GDM1 (cell line): ENCODE measurements at places on chromosomes 1 and 21.
A peak's percentile ranks its signal among the peaks of the same experiment; 100 is the strongest.

DNA sequence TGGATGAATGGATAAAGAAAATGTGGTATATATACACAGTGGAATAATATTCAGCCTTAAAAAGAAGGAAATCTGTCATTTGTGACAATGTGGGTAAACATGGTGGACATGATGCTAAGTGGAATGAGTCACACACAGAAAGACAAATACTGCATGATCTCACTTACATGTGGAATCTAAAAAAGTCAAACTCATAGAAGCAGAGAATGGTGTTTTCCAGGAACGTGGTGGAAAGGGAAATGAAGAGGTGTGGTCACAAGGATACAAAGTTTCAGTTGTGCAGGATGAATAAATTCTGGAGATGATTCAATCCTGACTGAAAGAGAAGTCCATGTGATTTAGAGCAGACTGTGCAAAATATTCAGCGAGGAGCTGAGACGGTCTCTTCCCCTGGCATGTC is 56.6 kb downstream of the RYR2 start:
- DNase-seq, result no peak

DNA sequence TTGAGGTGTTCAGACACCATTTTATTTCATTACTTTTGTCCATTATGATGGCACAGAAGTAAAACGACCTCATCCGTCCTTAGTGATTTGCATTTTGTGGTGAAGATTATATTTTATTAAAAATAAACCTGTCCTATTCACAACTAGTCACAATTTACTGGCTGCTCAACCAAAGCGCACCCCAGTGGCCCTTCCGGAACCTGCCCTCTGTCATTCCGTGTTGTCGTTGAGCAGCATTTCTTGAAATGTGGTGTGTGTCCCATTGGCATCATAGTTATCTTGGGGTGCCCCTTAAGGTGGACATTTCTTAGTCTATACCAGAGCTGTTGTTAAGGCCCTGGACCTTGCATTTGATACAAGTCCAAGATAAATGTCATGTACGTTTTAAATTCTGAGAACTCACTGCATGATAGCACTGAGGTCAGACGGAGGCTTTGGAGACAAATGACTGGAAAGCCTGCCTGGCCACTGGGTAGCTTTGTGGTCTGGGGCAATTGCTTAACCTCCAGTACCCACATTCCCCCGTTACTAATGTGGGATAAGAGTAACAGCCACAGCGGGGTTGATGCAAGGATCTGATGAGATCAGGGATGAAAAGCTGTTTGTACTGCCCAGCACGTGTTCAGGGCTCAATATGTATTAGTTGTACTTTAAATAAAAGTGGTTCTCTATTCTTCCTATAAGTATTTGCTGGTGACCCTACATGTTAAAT is 36.2 kb downstream of the BACH1 start:
- no peak for DNase-seq

DNA sequence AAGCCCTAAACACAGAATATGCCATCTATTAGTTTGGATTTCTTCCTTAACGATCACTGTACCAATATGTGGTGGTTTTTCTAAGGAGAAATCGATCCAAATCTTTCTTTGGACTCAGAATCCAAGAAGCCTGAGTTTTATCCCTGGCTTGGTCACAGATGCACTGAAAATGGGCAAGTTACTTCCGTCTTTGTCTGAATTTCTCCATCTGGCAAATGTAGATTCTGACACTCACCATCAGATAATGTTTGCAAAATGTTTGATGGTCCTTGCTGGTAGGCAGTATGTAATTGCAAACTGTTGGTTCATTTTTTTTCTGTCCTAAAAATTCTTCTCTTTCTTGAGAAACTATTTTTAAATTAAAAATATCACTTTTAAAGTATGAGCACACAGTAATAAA is 115.0 kb downstream of the TSEN15 start:
- DNase-seq, result no peak

- DNase-seq, result peak; percentile 41
Measured at GRCh38 chr1:100606438-100606837, 68.5 kb downstream of the GPR88 start.

DNA sequence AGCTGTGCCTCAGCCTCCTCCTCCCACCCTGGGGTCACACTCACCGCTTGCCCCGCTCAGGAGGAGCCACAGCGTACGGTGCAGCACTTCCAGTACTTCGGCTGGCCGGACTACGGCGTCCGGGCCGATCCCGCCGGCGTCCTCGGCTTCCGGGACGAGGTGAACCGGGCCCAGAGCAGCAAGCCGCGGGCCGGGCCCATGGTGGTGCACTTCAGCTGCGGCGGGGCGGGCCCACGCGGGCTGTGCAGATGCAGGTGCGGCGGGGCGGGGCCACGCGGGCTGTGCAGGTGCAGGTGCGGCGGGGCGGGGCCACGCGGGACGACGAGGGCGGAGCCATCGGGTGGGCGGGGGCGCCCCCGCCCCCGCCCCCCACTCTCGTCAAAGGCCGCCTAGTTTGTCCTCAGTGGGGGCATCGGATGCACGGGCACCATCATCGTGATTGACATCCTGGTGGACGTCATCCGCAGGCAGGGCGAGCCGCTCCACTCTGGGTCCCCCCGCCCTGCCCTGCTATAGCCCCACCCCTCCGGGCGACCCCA is 5.5 kb downstream of the RNF223 start:
- no peak for DNase-seq

DNA sequence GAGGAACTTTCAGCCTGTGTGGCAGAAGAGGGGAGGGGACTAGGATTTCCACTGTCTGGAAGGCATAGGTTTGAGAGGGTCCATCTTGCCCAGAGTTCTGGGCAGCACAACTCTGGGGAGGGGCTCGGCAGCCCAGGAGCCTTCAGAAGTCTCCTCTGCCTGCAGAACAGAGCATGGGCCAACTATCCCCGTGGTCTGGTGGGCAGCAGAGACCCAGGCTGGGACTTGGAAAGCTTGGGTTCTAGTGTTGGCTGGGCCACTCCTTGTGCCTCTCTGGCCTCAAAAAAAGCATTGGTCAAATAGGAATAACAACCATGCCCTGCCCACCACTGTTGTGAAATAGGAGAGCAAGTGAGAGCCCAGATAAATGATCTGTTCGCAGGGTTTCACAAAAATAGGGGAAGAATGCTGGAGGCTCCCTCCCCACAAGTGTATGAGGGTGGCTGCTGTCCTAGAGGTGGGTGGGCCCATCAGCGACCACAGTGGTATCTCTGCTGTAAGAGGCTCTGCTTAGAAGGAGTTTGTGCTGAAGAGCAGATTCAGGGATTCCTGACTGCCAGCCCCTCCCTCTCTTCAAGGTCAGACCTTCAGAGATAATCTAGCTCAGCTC is 8.9 kb downstream of the EPHA10 start:
- no peak for DNase-seq

- no peak for DNase-seq
Measured at GRCh38 chr1:59718989-59719360, 95.8 kb upstream of the HOOK1 start.

GRCh38 chr1:183110326-183110880 is 75.7 kb upstream of the LAMC2 start:
- no peak for DNase-seq

GRCh38 chr1:196114193-196114592 is 494.0 kb downstream of the KCNT2 start:
- DNase-seq, result no peak

- DNase-seq, result no peak
Measured at GRCh38 chr1:155105604-155106011, 22.1 kb upstream of the EFNA1 start.

DNA sequence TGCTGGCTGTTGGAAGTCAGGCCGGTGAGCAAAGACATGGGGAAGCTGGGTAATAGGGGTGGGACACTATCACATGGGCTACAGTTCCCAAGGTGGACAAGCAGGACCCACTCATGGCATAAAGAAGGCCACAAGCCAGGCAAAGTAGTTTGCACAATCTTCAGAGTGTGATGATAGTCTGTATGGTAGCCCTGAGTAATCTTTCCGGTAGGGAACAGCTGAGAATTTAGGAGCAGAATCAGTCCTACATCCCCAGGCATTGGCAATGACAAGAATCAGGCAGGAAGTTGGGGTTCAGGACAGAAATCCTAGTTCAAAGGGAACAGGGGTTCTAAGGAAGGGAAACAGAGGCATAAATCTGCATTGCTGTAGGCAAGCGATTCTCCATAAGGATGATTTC is 23.9 kb upstream of the SPATA6 start:
- DNase-seq, result no peak

- DNase-seq, result no peak
Measured at GRCh38 chr1:50047916-50048694, 24.4 kb upstream of the AGBL4 start.

DNA sequence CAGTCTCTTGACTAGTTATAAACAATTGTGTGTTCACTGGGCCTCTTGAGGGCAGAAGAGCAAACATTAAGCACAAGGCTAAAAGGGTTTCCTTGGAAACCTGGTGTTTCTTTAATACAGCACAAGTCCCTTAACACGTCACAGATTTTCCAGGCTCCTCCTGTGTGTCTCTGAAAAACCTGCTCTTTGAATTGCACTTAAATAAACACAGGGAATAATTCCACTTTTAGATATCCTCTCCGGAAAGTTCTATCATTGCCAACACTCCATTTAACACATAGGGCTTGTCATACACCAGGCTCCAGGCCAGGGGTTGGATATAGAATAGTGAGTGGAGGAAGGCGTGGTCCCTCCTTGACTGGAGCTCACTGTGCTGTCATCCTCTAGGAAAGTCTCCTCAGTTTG is 442.6 kb downstream of the DSCAM start:
- no peak for DNase-seq

DNA sequence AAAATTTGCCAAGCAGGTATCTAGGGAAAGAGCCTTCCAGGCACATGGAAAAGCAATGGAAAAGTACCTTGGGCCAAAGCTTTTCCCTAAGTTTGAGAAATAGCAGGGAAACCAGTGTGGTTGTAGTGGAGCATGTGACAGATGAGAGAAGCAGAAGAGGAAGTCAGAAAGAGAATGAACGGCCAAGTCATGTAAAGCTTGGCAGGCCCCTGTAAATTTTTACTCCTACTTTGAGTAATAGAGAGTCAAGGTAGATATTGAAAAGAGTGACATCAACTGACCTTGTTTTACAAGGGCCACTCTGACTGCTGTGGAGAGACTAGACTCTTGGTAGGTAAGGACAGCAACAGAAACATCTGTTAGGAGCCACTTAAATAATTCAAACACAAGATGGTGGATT is 180.9 kb upstream of the PRMT6 start:
- no peak for DNase-seq

- DNase-seq, result no peak
Measured at GRCh38 chr1:84896279-84896678, 3.3 kb upstream of the LPAR3 start.

GRCh38 chr1:68339505-68339904 is 107.2 kb upstream of the WLS start:
- DNase-seq, result no peak

DNA sequence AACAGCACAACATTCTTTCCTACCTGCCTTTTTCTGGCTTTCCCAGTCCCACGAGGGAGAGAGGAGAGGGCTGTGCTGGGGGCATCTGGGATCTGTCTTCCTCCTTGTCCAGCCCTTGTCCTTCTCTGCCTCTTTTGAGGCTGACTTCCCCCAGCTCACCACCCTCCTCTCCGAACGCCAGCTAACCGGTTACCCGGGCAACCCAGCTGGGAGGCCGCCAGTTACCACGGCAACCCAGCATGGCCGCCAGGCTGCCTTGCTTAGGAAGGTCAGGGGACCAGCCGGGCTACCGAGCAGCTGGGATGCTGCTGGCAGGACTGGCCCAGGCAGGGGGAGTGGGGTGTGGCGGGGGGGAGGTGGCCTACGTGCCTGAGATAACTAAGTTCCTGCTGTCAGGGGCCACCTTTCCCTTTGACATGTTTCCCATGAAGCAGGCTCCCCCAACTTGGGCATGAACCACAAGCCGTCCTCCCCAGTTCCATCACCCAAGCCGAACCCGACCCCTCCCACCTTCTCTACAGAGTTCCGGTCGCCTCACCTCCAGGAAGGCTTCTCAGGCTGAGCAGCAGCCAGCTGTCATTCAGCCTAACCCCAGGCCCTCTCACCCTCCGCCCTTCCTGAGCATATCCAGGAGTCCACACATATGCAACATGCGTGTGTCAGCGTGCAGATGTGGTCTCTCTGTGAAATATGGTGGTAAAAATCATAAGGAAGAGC is 8.7 kb downstream of the PLEKHA6 start:
- DNase-seq, result no peak

- DNase-seq, result no peak
Measured at GRCh38 chr1:184215274-184215925, 163.9 kb downstream of the TSEN15 start.

- DNase-seq, result no peak
Measured at GRCh38 chr1:180269645-180270529, 39.8 kb downstream of the LHX4 start.

DNA sequence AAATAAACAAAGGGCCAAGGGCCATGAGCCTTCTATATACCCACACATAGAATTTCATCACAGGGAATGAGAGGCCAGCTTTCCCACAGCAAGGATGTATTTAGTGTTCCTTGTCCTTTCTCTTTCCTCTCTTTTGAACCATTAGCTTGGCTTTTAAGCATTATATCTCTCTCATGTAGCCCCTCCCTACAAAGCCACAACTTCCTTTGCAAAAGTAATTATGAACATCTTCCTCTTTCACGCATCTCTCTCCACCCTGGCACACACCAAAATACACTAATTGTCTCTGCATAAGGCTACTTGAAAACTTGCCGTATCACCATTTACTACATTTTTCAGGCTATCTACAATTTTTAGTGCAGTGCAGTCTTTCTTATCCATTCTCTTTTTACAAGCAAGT is 1.9 kb upstream of the AK5 start:
- no peak for DNase-seq

DNA sequence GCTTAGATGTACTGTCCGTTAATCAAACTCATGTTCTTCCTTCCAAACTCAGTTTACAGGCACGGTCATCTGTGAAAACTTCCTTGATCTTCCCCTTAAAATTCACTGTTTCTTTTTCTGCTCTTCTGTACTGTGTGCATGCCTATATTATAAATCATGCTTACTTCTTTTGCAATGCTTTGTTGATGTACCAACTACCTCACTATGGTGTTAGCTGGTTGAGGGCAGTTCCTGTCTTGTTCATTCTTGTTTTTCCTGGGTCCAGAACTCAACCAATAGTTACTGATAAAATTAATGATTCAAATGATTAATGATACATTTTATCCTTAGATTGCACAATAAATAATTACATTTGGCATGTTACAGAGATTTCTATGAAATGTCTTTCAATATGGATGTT is 163.8 kb downstream of the CHRM3 start:
- DNase-seq, result no peak

GRCh38 chr21:28604946-28605537 is 387.6 kb downstream of the LTN1 start:
- DNase-seq, result peak; percentile 49

GRCh38 chr1:223358826-223359225 is 5.2 kb downstream of the SUSD4 start:
- DNase-seq, result no peak

DNA sequence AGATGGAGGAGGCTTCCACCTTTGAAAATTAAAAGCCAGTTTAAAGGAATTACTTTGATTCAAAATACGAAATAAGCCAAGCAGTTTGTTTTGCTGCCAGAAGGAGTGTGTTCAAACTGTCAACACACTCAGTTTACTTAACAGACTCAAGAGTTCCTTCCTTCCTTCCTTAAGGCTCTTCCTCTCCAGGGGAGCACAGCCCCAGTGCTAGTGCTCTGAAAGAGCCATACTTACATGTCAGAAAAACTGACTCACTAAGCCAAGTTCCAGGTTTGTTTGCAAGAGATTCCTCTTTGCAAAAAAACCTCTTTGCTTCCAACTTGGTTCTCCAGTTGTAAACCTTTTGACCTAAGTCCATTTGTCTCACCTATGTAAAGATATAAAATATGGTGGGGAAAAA is 14.3 kb downstream of the SETD4 start:
- no peak for DNase-seq

- no peak for DNase-seq
Measured at GRCh38 chr1:30444401-30444800, 279.0 kb downstream of the MATN1 start.

GRCh38 chr1:9807541-9807940 is 16.2 kb downstream of the CLSTN1 start:
- no peak for DNase-seq
